Body of pancreas (tissue), 4 donors: ENCODE measurements at places on chromosomes 6 and 20. TPM values are rescaled to one million over a fixed set of nuclear protein-coding genes. Genes with fewer than 3 reads are reported as not detected.

Gene PACSIN1
- not detected for total RNA-seq

Gene HFE
- total RNA-seq = 2.0 TPM

Gene SGK2
- 21.4 TPM for total RNA-seq

GRCh38 chr6:5776706-5777390, 229.9 kb downstream of the NRN1 start:
- no peak for DNase-seq

GRCh38 chr6:5379647-5380242, 118.4 kb downstream of the FARS2 start:
- no peak for DNase-seq

- no peak for DNase-seq
These were observed 37.2 kb downstream of the SLC22A2 start for GRCh38 chr6:160221423-160221822.

GRCh38 chr6:79589701-79590100, 41.4 kb upstream of the SH3BGRL2 start:
- no peak for DNase-seq

DNA sequence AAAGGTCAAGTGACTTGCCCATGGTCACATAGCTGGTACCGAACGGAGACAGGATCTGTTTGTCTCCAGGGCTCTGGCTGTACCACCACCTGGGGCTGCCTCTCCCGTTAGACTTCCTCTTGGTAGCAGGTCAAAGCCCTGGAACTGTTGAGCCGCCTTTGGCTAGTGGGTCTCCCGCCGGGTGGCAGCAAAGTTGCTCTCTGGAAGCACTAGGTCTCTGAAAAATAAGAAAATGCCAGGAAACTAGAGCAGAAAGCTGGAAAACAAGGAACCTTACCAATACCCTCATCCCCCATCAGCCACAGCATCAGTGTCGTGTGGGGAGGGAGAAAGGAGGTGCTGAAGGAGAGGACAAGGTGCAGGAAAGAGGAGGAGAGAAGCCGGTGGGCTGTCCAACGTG, 291.0 kb upstream of the SUPT3H start:
- DNase-seq = no peak

DNA sequence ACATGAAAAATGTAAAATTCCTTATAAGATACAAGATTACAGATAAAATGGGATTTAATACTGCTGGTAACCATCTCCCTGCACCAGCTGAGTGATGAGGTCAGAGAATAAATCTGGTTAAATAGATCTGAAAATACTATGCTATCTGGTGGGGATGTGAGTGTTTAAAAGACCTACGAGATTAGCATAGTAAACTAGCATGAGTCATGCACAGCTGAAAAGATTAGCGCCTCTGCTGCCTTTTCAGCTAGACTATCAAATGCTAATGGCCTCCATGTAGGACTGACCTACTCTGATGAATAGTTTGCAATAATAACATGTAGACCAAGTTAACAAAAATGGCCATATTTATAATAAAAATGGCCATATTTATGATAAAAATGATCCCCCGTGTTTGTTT, 553.3 kb downstream of the C6orf118 start:
- no peak for DNase-seq

GRCh38 chr6:137901454-137901853, 34.4 kb downstream of the TNFAIP3 start:
- peak; percentile 52 for DNase-seq

DNA sequence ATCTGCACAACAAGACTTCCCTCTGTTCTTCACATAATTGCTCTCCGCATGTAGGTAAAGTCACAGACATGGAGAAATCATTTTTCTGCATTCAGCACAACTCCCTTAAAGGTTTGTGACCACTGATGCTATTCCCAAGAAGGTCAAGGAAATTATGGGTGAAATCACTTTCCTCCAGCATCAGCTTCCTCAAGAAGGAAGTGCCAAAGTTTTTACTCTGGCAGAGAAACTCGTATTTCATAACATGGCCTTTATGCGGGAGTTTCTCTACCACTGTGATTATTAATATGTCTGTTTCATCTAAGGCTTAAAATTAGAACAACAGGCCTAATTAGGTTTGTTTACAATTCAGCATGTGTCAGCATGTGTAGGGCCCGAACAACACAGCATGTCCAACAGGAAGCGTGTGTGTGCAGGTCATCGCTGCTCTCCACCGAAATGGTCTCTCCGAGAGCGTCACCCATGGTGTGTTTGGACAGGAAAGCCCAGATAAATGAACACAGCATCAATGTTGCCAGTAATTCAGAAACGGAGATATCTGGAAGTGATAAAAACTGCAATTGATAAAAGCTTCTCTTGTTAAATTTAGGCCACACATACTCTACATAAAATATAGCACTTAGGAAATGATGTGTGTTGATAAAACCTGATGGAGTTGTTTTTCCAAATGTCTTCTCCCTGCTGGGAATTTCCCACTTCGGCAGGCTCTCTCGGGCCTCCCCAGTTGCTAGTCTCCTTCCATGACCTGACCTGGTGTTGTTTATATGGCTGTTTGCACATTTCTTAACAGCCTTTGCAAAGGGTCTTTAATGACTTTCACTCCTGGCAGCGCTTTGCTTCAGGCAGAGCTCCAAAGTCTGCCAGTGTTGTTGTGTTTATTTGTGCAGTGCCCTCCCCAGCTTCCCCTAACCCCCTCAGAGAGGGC, 265.1 kb upstream of the CEP162 start:
- no peak for DNase-seq

DNA sequence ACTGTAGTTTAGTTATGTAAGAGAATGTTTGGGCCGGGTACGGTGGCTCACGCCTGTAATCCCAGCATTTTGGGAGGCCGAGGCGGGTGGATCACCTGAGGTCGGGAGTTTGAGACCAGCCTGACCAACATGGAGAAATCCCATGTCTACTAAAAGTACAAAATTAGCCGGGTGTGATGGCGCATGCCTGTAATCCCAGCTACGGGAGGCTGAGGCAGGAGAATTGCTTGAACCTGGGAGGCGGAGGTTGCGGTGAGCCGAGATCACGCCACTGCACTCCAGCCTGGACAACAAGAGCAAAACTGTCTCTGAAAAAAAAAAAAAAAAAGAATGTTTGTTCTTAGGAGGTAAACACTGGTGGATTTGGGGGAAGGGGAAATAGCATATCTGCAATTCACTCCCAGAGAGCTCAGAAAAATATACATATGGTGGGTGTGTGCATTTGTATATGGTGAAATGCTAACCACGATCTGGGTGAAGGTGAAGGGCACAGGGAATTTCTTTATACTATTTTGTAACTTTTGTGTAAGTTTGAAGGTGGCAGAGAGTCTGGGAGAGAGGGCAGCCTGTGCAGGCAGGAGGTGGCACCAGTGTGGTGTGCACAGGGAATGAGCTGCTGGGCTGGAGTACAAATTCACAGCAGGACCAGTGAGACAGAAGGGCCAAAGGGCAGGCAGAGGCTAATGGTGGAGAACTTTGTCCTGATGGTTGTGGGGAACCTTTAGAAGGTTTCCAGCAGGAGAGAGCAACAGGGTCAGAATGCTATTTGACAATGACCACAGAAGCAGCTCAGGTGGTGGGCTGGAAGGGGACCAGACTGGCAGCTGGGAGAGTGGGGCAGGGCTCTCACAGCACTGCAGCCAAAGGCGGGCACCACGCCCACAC, 42.4 kb downstream of the SSR1 start:
- DNase-seq = peak; percentile 97
